Lung microvascular endothelial cell (primary cell): ENCODE measurements at places on chromosomes 7 and 10. TPM values are rescaled to one million over a fixed set of nuclear protein-coding genes. Genes with fewer than 3 reads are reported as not detected.

DNA sequence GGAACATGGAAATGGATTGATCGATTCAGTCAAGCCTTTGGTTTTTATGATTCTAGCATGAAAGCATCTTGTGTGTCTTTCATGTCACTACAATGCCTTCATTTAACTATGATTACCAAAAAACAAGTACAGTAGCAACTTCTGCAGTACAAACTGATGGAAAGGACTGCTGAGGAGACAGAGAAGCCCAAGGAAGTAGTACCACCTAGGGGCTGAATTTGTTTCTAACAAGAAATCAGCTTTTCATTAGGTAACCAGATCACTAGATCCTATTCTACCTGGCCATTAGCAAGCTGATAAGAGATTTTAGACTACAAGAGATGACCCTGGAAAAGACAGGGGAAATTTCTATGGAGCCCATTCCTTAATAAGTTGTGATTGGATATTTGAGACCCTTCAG lies 3.2 kb upstream of the IFIT1 start:
- peak; percentile 32 for DNase-seq

DNA sequence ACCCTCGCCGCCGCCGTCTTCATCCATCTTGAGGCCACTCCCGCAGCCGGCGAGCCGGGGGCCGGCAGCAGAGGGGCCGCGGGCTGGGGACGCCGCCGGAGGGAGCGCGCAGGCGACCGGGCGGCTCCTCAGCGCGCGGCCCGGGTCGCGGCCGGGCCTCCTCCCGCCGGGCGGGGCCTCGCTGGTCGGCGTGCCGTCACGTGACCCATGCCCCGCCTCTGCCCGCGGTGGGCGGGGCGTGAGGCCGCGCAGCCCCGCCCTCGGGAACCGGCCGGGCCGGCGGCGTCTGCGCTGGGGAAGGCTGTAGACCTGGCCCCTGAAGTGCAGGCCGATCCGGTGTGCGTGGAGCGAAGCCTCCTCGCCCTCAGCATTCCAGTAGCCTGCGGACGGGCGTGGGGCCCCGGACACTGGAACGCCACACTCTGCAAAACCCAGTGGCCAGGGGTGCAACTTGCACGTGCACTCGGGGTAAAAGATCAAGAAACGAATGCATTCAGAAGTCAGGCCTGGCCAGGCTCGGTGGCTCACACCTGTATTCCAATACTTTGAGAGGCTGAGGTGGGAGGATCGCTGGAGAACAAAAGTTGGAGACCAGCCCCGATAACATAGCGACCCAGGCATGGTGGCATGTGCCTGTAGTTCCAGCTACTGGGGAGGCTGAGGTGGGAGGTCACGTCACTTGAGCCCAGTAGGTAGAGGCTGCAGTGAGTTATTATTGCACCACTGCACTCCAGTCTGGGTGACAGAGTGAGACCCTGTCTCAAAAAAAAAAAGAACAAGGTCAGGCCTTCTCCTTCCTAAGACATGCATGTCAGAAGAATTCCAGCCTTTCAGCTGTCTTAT lies at the start of gene CYTH3:
Gene CYTH3, minus strand, starts transcription at position 144 of the 843 bp plus-strand sequence. Its CDS starts 117 bp downstream, at position 27.
- DNase-seq: peak; percentile 86

DNA sequence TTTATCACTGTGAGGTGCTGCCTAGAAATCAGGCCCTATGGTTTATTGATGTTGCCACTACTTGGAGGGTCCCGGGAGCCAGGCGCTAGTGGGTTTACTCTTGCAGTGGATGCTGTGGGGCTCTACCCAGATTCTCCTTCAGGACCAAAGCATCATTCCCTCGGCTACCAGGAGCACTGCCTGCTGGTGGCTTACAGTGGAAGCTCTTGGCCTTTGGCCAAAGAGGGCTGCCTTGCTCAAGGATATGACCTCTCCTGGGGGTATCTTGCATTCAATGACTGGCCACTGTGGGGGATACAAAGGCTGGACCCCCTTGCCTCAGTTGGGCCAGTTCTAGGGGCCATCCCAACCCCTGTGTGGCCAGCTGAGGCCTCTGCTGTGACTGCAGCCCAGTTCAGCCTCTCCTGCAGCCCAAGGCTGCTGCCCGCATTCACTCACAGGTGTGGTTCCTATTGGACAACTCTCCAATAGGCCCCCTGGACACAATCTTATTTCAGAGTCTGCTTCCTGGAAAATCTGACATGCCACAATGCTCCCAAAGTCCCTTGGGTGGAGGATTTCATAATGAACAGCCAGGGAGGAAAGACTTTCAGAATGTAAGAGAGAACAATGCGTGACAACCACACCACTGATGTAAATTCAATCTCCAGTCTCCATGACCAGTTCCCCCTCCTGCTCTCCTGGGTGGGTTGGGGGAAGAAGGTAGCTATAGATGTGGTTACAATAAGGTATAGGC lies 196.3 kb downstream of the SNX10 start:
- DNase-seq: no peak

DNA sequence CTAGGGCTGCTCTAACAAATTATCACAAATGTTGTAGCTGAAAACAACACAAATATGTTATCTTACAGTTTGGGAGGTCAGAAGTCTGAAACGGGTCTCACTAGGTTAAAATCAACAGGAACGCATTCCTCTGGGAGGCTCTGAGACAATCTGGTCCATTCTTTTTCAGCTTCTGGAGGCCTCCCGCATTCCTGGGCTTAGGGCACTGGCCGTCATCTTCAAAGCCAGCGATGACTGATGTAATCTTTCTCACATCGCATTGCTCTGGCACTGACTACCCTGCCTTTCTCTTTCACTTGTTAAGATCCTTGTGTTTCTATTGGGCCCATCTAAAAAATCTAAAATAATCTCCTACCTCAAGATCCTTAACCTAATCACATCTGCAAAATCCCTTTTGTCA lies 1071.5 kb upstream of the C7orf33 start:
- DNase-seq: no peak

GRCh38 chr7:129436335-129436923 lies 2.2 kb downstream of the STRIP2 start:
- DNase-seq: no peak

- no peak for DNase-seq
Measured at GRCh38 chr7:98808751-98809460, 60.9 kb downstream of the TMEM130 start.

- no peak for DNase-seq
Measured at GRCh38 chr10:52484206-52485065, 170.4 kb downstream of the DKK1 start.

- no peak for DNase-seq
Measured at GRCh38 chr7:37111459-37111858, 337.2 kb downstream of the ELMO1 start.

- DNase-seq: no peak
Measured at GRCh38 chr7:44380831-44381493, 55.6 kb upstream of the CAMK2B start.

- DNase-seq: no peak
Measured at GRCh38 chr7:94338921-94339371, 55.7 kb upstream of the COL1A2 start.

- DNase-seq: peak; percentile 66
Measured at GRCh38 chr10:36725581-36726520, 399.5 kb upstream of the ANKRD30A start.

DNA sequence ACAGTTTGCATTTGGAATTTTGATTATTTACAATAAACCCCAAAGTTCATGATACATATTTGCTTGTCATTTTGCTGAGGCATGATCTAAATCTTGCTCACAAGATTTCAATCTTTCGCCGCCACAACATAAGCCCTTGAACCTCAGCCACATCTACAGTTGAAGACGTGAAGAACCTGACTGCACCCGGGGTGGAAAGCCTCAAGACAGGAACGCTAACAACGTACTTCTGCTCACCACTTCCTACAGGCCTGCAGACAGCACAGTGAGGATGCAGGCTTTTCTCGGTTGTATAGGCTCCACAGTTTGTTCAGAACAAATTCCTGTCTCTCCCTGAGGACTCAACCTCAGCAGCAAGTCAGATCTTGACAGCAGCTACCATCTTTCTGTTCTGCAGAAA lies 393.8 kb upstream of the PRKCQ start:
- no peak for DNase-seq

- no peak for DNase-seq
Measured at GRCh38 chr10:32713560-32713959, 244.5 kb downstream of the ITGB1 start.

- DNase-seq: peak; percentile 4
Measured at GRCh38 chr7:133977409-133978274, 149.5 kb upstream of the LRGUK start.

DNA sequence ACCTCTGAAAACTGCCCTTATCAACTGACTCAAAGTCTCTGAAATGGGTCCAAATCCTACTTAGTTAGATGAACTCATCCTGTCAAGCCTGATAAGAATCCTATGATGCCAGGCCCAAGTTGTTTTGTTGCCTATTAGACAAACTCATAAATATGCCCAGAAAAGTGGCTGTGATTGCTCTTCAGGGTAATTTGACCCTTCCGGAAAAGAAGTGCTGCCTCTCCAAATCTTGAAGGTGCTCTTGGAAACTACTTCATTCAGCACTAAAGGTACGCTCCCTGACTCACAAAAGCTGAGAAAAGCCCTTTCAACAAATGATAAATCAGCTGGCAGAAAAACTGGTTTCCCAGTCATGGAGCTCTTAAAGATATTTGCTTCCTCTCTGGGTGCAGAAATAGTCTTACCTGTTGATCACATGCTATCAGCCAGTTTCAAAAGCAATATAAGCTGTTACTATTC lies 6.7 kb downstream of the IFIT5 start:
- no peak for DNase-seq

DNA sequence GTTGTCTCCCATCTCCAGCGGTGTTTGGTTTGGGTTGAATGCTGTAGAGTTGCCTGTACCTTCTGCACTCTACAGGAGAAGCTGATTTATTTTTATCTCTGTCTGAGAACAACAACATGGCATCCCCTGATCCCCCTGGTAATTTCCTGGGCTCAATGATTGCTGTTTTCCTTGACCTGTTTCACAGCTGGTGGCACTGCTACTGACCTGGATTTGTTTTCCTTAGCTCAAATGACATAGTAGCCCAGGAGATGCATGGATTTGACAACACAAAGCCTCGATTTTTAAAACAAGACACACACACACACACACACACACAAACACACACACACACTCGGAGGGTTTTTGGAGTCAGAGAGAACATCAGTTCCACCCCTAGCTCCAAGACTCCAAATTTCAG lies 301.6 kb downstream of the NRG3 start:
- no peak for DNase-seq

- DNase-seq: no peak
Measured at GRCh38 chr10:118843647-118844265, 89.0 kb upstream of the CACUL1 start.

DNA sequence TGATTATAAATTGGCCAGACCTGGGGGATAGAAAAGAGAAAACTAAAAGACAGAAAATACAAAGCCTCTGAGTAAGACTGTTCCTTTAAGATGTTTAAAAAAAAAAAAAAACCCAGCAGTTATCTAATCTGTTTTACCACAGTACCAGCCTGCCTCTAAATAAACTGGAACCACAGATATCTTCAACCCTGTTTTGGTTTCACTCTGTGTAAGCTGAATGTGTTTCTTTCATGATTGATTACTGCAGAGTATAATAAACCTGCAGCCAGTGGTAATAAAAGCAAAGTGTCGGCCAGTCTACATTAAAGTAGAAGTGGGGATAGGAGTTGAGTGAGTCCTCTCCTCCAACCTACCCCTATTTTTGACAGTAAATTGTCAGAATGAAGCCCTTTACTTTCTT lies 40.6 kb downstream of the MGAM2 start:
- no peak for DNase-seq

DNA sequence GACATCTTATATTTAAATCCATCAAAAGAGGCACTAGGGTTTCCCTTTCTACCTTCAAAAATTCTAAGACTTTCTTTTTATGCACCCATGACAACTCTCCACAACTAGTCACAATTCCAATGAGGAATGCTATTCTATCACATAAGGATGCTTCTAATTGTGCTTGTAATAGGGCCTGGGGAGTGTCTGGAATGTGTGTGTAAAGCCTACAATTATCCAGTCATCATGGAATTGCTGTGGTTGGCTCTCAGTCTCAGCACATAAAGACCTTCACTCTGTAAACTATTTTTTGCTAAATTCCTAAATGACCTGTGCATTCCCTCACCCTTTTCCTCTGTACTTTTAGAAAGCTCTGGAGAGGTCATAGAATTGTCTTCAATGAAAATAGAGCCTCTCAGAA lies 86.7 kb downstream of the EPDR1 start:
- DNase-seq: no peak

DNA sequence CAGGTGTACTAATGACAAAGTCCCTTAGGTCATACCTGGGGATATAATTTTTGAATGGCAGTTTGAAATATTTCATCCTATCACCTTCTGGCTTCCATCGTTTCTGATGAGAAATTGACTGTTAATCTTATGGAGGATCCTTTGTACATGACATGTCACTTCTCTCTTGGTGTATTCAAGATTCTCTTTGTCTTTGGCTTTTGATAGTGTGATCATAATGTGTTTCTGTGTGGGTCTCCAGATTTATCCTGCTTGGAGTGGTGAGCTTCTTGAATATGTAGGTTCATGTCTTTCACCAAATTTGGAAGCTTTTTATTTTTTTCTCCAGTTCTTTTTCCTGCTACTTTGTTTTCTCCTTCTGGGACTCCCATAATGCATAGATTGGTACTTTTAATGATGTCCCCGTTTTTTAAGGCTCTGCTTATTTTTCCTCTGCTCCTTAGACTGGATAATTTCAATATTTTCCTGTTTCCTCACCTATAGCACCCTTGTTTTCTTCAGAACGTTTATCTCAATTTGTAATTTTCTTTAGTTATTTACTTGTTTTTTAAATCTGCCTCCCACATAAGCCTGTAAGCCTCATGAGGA lies 4.4 kb downstream of the RBM33 start:
- DNase-seq: no peak

- DNase-seq: no peak
Measured at GRCh38 chr10:88755753-88756152, 4.1 kb upstream of the LIPN start.

DNA sequence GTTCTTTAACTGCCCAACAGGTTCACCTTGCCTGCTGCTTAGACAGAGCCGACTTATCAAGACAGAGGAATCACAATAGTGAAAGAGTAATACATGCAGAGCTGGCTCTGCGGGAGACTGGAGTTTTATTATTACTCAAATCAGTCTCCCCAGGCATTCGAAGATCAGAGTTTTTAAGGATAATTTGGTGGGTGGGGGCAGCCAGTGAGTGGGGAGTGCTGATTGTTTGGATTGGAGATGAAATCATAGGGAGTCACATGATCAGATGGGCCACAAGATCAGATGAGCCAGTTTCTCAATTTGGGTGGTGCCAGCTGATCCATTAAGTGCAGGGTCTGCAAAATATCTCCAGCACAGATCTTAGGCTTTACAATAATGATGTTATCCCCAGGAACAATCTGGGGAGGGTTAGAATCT lies 131.3 kb downstream of the AKR1D1 start:
- no peak for DNase-seq

GRCh38 chr10:88687853-88688467 lies 18.1 kb upstream of the LIPK start:
- DNase-seq: peak; percentile 30

Gene CPA5
- not detected in 2 replicates for total RNA-seq

Gene DDX50
- 28.1 and 31.7 TPM in 2 replicates for total RNA-seq

Gene TMEM176A
- not detected in 2 replicates for total RNA-seq

Gene PI4K2A
- 10.1 and 10.2 TPM in 2 replicates for total RNA-seq

Gene WDR11
- 58.0 and 80.6 TPM in 2 replicates for total RNA-seq

Gene ASAH2
- total RNA-seq: 0.22 and 0.79 TPM in 2 replicates

Gene SORCS1
- not detected in 2 replicates for total RNA-seq

Gene HOXA10
- under 0.01 and 2.0 TPM in 2 replicates for total RNA-seq

Gene UCMA
- total RNA-seq: not detected in 2 replicates

Gene CCZ1
- 39.9 and 44.9 TPM in 2 replicates for total RNA-seq

Gene LRRC4
- 0.20 and 0.65 TPM in 2 replicates for total RNA-seq

Gene DRGX
- not detected in 2 replicates for total RNA-seq
